ENCODE measurements at places on chromosomes 6 and 20.
A peak's percentile ranks its signal among the peaks of the same experiment; 100 is the strongest.

GRCh38 chr20:50187403-50188051, 3.1 kb upstream of the CEBPB start:
- DNase-seq, result peak; percentile 34

GRCh38 chr6:136524936-136525413, 25.2 kb downstream of the MAP7 start:
- DNase-seq, result no peak

GRCh38 chr6:32692019-32692418, 25.6 kb upstream of the HLA-DQB1 start:
- DNase-seq, result no peak

GRCh38 chr6:38284802-38285394, 354.8 kb downstream of the BTBD9 start:
- DNase-seq, result no peak

- no peak for DNase-seq
Observed at GRCh38 chr6:99110029-99110428, 162.3 kb upstream of the FBXL4 start.

GRCh38 chr6:107862383-107862782, 38.3 kb upstream of the SCML4 start:
- DNase-seq, result no peak

- DNase-seq, result no peak
Observed at GRCh38 chr20:63025534-63026331, 19.0 kb upstream of the BHLHE23 start.

DNA sequence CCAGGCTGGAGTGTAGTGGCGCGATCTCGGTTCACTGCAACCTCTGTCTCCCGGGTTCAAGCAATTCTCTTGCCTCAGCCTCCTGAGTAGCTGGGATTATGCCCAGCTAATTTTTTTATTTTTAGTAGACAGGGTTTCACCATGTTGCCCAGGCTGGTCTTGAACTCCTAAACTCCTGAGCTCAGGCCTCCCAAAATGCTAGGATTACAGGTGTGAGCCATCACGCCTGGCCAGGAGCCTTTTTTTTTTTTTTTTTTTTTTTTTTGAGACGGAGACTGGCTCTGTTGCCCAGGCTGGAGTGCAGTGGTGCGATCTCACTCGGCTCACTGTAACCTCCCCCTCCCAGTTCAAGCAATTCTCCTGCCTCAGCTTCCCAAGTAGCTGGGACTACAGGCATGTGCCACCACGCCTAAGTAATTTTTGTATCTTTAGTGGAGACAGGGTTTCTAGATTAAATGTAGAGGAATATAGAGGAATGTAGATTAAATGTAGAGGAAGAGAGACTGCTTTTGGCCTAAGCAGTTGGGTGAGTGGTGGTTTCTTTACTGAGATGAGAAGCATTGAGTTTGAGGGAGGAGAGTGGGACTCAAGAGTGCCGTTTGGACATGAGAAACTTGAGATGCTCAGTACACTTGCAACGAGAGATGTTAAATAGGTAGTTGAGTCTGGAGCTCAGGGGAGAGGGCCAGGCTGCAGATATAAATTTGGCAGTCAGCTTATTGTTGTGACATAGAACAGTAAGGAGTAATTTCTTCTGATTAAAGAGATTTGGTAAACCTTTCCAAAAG, 16.7 kb downstream of the VAPB start:
- DNase-seq, result no peak

GRCh38 chr20:44051661-44052000, 135.4 kb downstream of the JPH2 start:
- DNase-seq, result no peak

- DNase-seq, result no peak
Observed at GRCh38 chr20:47905628-47906347, 120.5 kb upstream of the SULF2 start.

- DNase-seq, result peak; percentile 82
Observed at GRCh38 chr20:51767867-51768758, at the start of gene ATP9A. Gene ATP9A, minus strand, starts transcription at chr20:51768390. Its CDS starts 21 bp downstream, at chr20:51768369.

GRCh38 chr6:161273274-161273751, 548 bp downstream of the AGPAT4 start:
- no peak for DNase-seq

- no peak for DNase-seq
Observed at GRCh38 chr20:708956-709355, 33.4 kb upstream of the SCRT2 start.

GRCh38 chr6:15096894-15097837, 148.7 kb upstream of the JARID2 start:
- no peak for DNase-seq

DNA sequence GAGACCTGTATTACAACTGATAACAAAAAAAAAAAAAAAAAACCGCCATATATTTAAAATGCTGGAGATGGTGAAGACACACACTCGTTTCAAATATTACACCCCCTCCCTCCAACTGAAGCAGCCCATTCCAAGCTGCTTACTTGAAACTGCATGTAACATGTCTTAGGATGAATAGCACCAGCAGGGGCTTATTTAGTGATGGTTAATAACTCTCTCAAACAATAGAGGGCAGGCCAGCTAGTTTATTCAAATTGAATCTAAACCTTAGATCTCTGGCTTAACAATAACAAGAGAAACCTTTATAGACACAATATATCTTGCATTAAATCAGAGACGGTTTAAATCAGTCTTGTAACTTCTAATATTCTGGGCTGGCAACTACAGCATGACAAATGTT, 9.3 kb upstream of the JPH2 start:
- DNase-seq, result no peak

- no peak for DNase-seq
Observed at GRCh38 chr6:78942446-78942845, 75.1 kb downstream of the IRAK1BP1 start.

DNA sequence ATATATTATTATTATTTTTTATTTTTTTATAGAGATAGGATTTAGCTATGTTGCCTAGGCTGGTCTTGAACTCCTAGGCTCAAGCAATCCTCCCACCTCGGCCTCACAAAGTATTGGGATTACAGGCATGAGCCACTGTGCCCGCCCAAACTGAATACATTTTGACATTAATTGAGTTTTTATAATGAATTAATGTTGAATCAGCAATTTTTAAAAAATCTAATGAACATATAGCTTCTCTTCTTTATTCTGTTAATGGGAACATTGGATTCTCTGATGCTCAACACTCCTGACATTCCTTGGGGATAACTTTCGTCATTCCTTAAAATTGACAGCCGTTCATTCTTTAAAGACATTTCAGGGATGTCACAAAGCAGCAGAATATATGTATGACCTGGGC, 52.4 kb downstream of the ANKS1A start:
- DNase-seq, result no peak

GRCh38 chr6:46012834-46013233, 2.8 kb downstream of the CLIC5 start:
- DNase-seq, result no peak

DNA sequence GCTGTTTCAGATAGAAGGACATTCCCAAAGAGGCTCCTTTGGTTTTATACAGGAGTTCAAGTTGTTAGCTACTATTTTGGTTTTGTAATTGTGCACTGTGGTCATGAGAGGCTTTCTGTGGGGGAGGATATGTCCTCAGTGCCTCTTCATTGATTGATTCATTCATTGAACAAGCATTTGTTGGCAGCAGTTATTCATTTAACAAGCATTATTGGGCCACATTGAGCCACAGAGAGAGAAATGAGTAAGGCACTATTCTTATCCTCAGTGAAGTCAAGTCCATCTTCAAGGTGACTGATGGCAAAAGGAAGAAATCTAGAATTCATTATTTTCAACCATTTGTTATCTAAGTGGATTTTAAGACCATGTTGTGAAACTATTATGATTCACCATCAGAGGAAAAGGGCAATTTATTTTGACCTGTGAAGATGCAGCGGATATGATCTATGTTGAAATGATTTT, 697.2 kb upstream of the CITED2 start:
- DNase-seq, result no peak

GRCh38 chr20:63982937-63983336, 2.0 kb downstream of the PRPF6 start:
- DNase-seq, result no peak

DNA sequence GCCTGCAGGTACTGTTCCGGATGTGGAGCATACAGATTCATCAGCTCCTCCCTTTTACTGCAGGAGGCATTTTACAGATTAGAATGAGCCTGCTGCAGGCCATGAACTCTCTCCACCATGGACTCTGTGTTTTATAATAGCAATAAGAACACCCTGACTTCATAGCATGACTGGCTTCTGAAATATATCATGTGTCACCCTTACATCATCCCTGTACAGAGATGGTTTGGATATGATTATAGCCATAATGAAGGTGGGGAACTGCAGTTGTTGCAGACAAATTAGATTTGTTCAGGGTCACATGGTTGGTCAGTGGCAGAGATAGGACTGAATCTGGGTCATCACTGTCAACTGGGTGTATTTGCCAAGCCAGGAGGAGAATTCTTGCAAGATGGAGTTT, 100.7 kb downstream of the FOXO3 start:
- DNase-seq, result no peak

GRCh38 chr6:118220429-118221128, 313.5 kb downstream of the SLC35F1 start:
- DNase-seq, result no peak

DNA sequence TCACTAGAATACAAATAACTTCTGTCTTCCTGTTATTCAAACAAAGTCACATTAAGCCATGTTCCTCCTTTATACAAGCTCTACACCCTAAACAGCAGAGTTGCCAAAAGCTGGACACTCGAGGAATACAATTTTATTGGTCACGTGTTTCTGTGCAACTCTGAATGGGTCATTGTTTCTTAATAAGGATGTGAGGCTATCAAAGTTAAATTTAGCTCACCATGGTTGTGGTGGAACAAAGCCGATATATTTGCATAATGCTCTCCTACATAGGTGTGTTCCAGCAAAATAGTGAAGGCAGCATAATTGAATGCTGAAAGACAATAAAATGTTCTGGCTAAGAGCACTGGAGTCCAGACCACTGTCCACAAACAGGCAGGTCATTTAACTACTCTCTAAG, 36.9 kb upstream of the CD2AP start:
- no peak for DNase-seq

All from posterior cingulate gyrus (tissue), 11 donors.